ENCODE measurements at places on chromosomes 4 and X. TPM values are rescaled to one million over a fixed set of nuclear protein-coding genes. Genes with fewer than 3 reads are reported as not detected.

- DNase-seq: no peak
These were observed 947.8 kb downstream of the C4orf33 start for GRCh38 chr4:130043732-130044160.

- no peak for DNase-seq
These were observed 67.2 kb downstream of the TMEM131L start for GRCh38 chr4:153533387-153533786.

Gene PABPC1L2B
- not detected for total RNA-seq

Gene SPATA4
- 0.28 TPM for total RNA-seq

Gene TBX22
- not detected for total RNA-seq
